ENCODE measurements at places on chromosomes 13 and 19. TPM values are rescaled to one million over a fixed set of nuclear protein-coding genes. Genes with fewer than 3 reads are reported as not detected.

Gene NCCRP1
- not detected for total RNA-seq

Gene KIR3DL1
- total RNA-seq = not detected

GRCh38 chr13:113342820-113343691 lies 20.9 kb downstream of the GRTP1 start:
- no peak for DNase-seq

GRCh38 chr19:2533686-2534422 lies 57.9 kb downstream of the GADD45B start:
- DNase-seq = no peak

Gene EDNRB
- total RNA-seq = not detected

- DNase-seq = no peak
These were observed 43.8 kb upstream of the GRTP1 start for GRCh38 chr13:113407531-113408393.

- peak; percentile 53 for DNase-seq
These were observed 2.2 kb downstream of the ARHGAP45 start for GRCh38 chr19:1069009-1069779.

Gene DLL3
- total RNA-seq = 2.1 TPM

Gene SIGLEC8
- total RNA-seq = 0.13 TPM

DNA sequence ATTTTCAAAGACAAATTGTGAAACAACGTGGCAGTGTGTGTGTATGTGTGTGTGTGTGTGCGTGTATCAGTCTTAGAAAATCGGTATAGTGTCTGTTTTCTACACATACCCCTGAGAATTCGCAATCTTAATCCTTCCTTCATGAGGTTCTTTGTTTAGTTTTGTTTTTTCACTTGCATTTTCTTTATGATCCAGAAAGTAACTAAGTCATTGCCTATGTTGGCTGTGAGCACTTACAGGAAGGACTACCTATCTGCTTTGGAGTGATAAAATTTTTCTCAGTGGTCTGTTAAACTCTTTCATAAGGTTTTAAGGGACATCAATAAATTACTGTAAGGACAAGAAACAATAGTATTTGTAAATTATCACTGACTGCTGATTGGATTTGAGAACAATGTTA lies 1587.1 kb downstream of the PCDH9 start:
- no peak for DNase-seq

Gene TICAM1
- total RNA-seq = 33.3 TPM

Gene AMH
- 4.5 TPM for total RNA-seq

DNA sequence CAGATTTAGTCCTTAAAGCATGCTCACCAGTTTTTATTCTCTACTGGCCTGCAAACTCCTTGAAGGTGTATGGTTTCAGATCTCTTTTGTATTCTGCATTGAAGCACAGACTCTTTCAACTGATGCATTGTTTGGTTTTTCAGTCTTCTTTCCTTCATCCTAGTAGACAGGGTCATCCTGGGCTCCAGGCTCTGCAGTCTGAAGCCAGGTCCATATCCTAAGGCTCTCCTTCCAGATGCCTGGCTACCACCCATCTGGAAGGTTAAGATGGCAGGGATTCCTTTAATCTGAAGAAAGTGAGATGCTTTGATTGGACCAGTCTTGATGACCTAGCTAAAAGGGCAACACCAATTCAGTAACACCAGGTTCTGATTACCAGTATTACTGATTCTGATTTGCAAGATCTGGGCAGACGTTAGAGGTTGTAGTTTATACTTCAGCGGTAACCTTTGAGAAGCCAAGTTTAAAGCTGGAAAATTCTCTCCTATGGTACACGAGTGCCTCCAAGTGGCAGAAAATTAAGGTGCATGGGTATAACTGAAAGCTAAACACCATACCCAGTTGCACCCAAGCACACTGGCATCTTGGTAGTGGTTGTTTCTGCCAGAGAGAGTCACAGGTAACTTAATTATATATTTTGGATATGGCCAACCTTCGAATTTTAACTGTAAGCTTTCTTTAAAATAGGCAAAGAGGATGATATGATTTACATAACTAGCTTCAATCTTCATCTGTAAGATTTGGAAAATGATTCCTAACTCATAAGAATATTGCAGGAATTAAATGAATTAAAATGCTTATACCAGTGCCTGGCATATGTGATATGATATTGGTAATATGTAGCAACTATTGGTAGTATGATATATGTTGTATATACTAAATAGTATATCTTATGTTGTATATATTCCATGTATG lies 1651.9 kb upstream of the MIR17HG start:
- no peak for DNase-seq

- DNase-seq = no peak
These were observed 96.4 kb downstream of the TUBA3C start for GRCh38 chr13:19085258-19085657.

DNA sequence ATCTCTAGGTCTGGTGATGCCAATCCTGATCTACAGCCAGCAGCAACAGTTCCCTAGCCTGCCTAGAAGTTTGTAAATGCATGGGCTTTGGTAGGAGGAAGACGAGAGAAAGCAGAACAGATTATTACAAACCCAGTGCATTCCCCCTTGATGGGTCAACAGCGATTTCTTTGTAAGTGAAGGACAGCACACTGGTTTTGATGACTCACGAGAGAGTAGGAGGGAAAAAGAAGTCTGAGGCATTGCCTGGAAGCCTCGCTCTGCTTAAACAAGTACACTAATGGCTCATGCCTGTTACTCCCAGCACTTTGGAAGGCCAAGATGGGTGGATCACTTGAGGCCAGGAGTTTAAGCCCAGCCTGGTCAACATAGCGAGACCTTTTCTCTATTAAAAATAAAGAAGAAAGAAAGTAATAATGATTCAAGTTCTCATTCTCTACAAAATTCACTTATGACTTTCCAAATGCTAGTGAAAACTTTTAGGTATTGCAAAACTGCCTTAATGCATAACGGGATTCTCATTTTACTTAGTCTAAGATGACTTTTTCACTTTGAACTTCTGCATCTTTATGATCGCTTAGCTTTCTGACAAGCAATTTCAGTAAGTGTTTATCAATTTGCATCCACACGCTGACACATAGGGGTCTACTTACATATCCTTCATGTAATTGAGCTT lies 47.7 kb upstream of the USPL1 start:
- no peak for DNase-seq

DNA sequence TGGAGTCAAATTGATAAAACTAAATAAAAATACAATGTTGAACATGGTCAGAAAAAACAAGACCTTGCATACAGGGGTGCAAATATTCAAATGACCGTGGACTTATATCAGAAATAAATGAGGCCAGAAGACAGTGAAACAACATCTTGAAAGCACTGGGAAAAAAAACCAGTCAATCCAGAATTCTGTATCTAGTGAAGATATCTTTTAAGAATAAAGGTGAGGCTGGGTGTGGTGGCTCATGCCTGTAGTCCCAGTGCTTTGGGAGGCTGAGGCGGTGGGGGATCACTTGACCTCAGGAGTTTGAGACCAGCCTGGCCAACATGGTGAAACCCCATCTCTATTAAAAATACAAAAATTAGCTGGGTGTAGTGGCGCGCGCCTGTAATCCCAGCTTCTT lies 15.2 kb upstream of the CEBPA start:
- no peak for DNase-seq

Gene MEF2B
- 2.2 TPM for total RNA-seq

GRCh38 chr13:44755872-44756271 lies 179.7 kb upstream of the TSC22D1 start:
- no peak for DNase-seq

Gene PINLYP
- total RNA-seq = 4.9 TPM

DNA sequence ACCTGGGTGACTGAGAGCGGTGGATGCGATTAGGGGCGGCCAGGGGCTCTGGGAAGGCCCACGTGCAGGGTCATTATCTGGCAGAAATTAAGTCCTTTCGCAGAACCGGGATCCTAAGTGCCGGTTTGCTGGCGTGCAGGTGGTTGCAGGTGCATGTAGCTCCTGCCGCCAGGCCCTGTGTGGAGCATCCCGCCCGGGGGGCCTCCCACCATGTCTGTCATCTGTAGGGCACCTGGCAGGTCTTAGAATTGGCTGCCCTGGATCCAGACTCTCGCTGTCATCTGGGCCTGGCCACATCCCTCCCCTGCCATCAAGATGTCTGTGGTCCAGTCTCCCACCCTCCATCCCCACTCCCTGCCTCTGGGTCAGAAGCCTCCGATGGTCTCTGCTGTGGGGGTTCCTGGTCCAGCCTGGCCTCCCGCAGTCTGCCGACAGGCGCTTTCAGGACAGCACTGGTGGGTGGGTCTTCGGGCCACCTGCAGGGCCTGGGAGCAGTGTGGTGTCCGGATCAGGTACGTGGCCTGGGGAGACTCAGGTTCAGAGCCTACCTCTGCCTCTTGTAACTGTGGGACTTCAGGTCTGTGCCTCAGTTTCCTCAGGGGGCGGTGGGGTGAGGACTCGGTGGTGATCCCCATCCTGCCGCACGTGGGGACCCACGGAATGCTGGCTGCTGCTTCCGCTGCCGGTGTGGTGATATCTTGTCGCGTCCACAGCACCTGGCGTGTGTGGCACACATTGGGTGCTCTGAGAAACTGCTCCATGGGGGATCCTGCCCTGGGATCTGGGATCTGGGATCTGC lies 5.4 kb downstream of the GNA11 start:
- no peak for DNase-seq

Gene ZNF564
- total RNA-seq = 8.3 TPM

- DNase-seq = no peak
These were observed 37.3 kb upstream of the GTF2F2 start for GRCh38 chr13:45082964-45083363.
